ENCODE measurements at places on chromosomes 5 and 9.

DNA sequence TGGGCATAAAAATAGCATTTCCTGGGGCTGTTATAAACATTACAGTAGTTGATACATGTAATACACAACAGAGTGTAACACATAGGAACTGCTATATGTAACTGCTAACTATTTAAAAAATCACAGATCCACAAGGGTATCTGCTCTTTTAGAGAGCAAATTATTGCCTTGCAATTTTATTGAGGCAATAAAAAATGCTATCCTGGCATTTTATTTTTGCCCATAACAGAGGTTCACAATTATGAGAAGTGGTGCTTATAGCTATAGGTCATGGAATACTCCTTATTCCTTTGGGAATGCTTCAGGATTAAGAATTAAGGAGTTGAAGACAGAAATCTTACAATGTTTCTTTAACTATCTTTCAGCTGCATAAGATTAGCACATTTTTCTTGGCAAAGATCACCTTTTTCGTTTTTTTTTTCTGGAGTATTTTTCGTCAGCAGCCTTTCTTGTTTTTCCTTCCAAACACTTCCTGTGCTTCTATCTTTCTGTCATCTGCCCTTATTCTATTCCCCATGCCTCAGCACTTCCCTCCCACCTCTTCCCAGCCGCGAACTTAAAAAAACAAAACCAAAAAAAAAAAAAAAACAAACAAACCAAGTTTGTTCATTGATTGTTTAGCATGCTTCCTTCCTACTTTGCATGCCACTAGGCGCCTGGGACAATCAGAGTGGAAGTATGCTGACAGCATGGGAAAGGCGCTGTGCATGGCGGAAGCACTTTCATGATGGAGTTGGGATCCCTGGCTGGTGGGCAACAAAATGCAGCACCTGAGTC is 264.2 kb downstream of the MAST4 start:
- no peak for DNase-seq

DNA sequence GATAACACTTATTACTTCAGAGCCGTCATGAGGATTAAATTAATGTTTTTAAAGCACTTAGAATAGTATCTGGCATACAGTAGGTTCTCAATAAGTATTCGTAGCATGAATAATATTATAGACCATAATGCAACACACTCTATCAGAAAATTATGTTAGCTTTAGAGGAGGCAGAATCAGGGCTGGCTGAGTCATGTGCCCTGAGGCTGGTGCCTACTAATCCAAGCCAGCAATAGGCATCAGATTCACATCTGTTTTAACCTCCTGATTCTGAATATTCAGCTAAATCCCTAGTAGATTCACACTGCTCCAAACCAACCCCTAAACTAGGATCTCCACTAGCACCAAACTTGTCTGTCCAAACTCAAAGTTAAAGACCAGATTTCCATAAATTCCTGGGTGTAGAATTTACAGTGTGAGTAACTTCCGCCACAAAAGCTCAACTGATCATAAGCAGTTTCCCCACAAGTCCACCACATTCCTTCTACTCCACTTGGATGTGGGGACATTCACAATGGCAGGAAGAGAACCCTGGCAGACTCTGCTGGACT is 170.0 kb upstream of the DAPK1 start:
- DNase-seq = no peak

- no peak for DNase-seq
These were observed 416.1 kb upstream of the TRPC7 start for GRCh38 chr5:136781464-136781863.

DNA sequence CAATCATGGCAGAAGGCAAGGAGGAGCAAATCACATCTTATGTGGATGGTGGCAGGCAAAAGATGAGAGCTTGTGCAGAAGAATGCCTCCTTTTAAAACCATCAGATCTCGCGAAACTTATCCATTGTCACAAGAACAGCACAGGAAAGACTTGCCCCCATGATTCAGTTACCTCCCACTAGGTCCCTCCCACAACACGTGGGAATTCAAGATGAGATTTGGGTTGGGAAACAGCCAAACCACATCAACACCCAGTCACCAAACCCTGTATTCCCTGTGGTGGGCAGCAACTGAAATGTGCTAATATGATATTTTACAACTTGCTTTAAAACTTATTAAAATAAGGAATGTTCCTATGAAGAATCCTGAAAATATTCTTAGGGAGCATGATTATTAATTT is 54.2 kb downstream of the RASGRF2 start:
- no peak for DNase-seq

GRCh38 chr5:99879791-99880511 is 655.2 kb upstream of the FAM174A start:
- no peak for DNase-seq

- DNase-seq = no peak
These were observed 21.5 kb upstream of the PRDM12 start for GRCh38 chr9:130642926-130643325.

- DNase-seq = no peak
These were observed 210.1 kb downstream of the ZNF608 start for GRCh38 chr5:124536333-124536732.

DNA sequence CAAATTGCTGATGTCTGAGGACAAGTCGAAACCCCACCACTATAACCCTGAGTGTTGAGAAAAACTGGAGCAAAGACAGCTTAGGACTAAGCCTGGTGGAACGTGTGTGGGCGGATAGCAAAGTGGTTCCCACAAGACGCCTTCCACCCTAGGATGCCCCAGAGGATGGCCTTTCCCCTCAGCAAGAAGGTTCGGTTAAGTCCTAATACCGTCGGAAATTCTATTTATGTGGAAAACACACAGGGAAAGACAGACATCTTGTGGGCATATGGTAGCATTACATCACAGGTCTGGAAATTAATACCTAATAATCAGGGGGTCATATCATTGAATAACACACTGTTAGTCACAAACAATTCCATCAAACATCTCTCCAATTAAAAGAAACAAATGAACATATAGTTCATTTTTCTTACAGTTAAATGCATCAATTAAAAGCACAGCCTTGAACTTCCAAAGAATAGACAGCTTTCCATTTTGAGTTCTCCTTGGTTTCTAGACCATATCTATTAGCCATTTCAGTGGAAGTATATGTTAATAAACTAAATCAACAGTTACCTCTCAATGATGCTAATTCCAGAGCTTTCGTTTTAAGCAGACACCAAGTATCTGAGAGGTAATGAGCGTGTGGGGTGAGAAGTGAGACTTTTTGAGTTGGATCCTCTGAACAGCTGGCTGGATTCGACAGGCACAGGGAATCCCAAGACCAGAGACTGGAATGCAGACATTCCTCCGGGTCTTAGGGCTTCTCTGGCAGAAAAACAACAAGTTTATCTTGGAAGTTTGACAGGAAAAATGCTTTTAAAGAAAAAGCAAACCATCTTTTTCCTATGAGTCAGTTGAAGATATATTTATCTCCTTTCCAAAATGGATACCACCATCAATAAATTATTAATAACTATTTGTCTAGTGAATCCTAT is 2.9 kb upstream of the ICE1 start:
- no peak for DNase-seq

DNA sequence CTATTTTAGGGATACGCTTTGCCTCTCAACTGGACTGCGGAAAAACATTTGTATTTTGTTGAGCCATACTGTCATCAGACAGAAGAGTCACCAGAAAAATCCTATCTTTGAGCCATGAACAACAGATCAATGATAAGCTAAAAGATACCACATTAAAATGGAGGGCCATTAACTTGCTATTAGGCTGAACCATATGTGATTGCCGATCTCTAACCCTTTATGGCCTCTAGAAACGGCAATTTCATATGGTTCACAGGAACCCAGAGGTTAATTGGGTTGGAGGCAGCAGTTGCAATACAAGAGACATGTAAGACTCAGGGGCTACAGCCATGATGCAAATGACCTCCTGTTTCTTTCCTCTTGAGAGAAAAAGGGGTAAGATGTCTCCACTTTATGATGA is 69.8 kb downstream of the MYO10 start:
- DNase-seq = no peak

DNA sequence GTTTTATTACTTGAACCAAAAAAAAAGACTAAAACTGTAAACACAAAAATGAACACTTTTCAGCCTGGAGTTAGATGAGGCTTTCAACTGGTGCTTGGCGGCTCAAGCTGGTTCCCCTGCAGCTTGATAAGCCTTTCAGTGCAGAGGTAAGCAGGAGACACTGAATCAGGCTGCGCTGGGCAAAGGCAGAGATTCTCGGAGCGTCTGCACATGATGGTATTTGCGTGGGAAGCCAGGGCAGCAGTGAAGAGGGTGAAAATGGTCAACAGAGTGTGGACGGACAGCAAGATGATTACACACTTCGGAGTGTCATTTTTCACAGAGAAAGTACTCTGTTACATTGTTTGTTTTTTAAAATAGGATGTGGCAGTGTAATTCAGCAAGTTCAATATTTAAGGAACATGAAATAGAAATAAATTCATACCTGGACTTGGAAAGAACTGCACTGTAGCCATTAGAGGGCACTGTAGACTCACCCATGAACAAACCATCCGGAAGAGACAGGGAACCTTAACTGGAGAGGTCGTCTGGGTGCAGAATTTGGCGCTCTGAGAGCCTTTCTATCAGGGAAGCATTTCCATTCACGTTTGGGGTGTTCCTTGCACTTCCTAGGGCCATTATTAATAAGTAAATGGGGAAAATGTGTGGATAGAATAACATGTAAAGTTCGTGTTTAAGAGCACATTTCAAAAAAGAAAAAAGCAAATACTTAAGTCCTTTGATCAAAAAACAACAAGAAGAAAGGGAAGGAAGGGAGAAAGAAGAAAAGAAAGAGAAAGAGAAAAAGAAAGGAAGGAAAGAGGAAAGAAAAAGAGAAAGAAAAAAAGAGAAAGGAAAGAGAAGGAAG is 69.8 kb downstream of the ICE1 start:
- DNase-seq = no peak

DNA sequence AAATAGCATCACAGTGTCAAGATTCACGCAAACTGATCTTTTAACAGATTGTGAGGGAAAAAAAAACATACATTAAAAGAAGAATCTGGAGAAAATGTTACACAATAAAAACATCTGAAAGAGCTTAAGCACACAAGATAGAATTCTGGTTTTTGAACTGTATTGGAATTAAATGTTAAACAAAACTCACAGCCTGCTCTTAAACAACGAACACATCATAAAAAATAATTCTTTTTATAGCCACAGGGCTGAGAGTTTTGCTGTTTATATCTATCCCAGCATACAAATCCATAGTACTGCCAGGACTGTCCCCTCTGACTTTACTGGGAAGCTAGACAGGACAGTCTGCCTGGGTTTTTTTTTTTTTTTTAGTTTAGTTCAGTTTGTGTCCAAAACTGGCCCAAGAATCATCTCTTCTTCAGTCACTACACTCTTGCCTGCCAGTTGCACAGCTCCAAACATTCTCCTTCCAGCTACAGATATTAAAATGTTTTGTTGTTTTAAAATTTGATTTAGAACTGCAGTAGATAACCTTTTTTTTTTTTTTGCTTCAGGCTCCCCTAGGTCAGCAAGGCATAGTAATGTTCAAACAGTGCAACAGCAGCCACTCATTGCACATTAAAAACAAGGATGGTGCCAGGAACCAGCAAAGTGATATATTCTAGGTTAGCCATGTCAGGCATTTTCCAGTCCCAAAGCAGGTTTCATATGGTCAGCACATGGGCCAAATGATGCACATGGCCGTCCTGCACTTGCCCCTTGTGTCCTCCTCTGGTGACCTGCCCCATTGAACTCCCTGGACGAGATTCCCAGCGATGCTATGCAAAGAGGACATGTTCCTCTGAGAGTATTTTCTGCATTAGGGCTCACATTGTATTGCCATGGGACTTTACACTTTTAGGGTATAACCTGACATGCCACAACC is 173.6 kb downstream of the ARL15 start:
- DNase-seq = no peak

DNA sequence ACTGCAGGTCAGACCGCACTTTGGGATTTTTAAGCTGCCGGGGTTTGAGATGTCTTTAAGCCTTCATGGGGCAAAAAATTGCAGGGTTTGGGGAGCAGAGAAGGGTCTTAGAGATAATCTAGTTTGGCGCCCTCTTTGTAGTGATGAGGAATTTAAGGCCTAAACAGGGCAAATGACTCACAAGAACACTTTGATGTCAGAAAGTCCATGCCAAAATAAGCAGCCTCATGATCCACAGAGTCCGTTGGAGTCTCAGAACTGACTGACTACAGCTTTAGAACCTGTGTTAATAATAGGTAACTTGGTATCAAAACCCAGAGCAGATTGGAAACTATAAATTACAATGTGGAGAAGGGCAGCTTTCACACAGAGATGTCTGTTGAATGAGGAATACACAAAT is 35.9 kb upstream of the PTGS1 start:
- DNase-seq = no peak
